ENCODE measurements at places on chromosomes 7 and 10.
A peak's percentile ranks its signal among the peaks of the same experiment; 100 is the strongest.

DNA sequence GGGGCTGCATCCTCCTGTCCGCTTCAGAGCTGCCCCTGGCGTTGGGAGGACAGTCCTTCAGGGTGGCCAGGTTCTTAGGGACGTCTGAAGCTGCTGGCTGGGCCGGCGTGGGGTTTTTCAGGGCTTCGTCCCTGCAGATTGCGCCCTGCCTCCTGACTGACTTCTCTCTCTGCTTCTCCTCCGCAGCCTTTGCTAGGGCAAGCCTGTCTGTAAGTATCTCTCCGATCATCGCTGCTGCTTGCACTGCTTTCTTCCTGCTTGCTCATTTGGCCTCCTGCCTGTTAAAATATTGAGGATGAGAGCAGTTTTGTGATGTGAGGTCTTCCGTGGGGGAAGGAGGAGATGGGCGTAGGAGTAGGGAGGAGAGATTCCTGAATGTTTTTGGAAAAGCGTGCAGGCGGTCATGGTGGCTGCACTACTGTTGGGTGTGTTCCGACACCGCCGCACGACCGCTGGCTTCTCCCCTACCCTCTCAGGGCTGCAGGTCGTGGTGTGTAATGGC, 25.3 kb downstream of the PFKFB3 start:
- ATAC-seq = no peak

DNA sequence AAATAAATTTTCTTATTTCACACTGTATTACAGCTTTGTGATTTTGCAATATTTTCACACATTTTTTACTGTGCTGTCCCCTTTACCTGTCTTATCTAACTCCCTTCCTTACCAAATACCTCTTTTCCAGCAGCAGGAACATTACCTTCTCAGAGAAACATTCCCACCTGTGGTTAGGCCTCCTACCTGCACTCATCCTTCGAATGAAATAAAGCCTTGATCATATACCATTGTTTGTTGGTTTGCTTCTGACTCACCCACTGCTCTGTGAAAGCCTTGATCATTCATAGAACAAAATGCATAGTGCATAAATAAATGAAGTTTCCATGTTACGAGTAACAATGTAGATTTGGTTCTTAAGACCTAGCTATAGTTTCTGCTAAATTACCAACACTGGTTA, 256.3 kb downstream of the ARL4A start:
- ATAC-seq = no peak

DNA sequence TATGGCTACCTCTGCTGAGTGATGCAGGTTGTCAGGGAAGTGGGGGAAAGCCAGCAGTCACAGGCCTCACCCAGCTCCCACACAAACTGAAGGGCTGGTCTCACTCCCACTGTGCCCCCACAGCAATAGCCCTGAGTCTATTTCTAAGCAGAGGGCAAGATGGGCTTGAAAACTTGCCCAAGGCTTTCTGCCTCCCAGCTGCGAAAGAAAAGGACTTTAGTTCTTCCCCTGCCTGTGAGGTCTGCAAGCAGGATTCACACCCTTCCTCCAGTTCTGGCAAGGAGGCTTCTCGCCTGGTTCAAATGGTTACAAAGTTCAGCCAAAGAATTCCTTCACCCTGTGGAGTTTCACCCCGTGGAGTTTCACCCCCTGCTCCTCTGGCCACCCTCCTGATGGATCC, 63.3 kb upstream of the PRLHR start:
- no peak for ATAC-seq

GRCh38 chr10:5536486-5537081, 11.8 kb downstream of the CALML3 start:
- no peak for ATAC-seq

DNA sequence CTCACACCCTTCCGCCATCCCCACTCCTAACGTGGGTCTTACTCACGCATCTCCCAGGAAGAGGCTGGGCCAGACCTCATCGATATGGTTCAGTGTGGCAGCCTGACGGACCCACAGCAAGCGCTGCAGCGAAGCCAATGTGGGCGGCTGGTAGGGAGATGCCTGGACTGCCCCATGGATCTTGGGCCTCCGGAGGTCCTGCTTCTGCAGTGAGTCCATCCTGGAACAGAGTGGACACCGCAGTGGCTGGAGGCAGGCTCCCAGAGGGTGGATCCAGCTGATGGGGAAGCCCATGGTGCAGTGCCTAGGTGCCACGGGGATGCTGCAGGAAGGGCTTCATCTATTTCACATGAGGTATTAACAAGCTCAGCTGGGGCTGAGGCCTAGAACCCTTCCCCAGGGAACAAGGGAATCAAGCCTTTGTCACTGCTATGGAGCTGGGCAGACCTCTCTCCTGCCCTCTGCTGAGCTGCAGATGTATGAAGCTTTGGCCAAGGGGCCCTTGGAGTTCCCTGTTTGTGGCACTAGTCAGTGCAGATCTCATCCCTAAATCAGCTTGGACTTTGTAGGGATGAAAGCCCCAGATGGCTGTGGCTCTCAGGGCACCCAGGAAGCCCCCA, 13.7 kb upstream of the SAMD8 start:
- ATAC-seq = peak; percentile 62

DNA sequence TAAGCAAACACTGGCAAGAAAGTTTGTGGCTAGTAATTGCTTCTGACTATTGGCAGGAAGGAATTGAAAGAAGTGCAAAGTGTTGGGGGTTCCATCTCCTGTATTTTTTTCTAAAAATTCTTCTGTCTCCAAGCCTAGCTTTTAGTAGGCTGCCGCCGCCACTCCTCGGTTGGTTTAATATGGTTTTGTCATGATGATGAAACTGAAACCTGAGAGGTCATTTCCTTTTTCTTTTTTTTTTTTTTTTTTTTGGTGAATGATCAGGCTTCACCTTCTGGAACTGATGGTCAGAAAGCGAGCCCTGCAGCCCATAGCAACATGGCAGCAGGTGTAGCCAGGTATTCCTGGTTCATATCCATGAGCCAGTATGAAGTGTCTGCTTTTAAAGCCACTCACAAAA, 75.3 kb upstream of the AGBL3 start:
- ATAC-seq = no peak

- no peak for ATAC-seq
Observed at GRCh38 chr7:8425223-8425622, 8.2 kb upstream of the NXPH1 start.

- no peak for ATAC-seq
Observed at GRCh38 chr10:132113766-132114365, 48.1 kb downstream of the JAKMIP3 start.

GRCh38 chr7:142636751-142637150, 112.5 kb upstream of the PRSS1 start:
- no peak for ATAC-seq

GRCh38 chr7:70097645-70098044, 499.4 kb downstream of the AUTS2 start:
- ATAC-seq = no peak

DNA sequence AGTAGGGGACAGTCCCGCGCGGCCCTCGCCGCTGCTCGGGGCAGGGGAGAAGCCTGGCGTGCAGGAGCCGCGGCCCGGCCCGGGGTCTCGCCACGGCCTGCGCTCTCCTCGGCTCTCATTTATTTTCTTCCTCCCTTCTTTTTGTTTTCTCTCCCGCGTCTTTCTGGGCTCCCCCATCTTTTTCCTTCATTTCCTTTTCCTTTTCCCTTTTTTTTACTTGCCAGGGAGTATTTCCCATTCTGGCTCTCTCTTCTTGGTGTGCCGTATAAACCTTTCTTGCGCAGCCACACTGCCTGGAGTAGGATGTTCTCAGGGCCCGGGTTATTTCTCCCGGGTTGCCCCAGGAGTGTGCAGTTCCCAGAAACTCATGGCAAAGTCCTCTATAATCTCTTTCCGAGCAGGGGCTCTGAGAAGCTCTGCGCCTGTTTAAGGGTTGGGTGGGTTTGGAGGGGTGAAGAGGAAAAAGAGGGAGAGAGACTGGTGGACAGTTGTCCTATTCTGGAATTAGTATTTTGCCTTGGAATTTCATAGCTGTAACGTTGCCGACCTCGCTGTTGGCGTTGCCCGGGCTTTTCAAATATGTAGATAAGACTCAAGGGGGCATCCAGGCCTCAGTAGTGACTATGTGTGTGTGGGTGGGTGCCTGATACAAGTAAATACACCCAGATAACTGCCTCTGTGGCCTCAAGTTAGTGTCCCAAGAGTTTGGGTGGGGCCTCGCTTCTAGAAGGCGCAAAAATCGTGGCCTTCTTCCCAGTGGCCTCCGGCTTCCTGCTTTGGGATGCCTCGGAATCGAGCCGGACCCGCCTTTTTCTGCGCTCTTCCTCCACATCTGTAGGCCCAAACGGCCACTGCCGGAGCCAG, 4.3 kb upstream of the ZNF503 start:
- ATAC-seq = no peak

- peak; percentile 83 for ATAC-seq
Observed at GRCh38 chr7:77348371-77348813, 67.8 kb downstream of the GSAP start.

DNA sequence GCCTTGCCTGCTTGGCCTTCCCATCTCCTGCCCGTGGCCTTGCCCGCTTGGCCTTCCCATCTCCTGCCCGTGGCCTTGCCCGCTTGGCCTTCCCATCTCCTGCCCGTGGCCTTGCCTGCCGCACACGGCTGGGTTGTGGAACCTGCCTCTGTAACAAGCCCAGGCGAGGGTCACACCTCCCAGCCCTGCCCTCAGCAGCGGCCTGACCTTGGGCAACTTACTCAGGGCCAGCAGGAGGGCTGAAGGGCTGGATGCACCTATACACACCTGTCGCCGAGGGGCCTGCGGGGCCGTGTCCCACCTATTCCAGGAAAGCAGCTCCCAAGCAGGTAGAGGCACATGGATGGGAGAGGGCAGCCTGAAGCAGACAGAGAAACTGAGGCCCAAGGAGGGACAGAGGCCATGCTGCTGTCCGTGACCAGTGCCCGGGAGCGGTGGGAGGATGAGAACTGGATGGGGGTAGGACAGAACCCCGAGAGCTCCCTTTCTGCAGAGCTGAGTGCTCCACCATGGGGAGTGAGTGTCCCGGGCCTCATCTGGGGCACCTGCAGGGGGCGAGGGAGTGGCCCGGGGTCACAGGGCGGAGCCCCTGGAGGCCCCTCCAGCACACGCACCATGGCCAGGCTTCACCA, 277.6 kb downstream of the ELFN1 start:
- ATAC-seq = no peak

DNA sequence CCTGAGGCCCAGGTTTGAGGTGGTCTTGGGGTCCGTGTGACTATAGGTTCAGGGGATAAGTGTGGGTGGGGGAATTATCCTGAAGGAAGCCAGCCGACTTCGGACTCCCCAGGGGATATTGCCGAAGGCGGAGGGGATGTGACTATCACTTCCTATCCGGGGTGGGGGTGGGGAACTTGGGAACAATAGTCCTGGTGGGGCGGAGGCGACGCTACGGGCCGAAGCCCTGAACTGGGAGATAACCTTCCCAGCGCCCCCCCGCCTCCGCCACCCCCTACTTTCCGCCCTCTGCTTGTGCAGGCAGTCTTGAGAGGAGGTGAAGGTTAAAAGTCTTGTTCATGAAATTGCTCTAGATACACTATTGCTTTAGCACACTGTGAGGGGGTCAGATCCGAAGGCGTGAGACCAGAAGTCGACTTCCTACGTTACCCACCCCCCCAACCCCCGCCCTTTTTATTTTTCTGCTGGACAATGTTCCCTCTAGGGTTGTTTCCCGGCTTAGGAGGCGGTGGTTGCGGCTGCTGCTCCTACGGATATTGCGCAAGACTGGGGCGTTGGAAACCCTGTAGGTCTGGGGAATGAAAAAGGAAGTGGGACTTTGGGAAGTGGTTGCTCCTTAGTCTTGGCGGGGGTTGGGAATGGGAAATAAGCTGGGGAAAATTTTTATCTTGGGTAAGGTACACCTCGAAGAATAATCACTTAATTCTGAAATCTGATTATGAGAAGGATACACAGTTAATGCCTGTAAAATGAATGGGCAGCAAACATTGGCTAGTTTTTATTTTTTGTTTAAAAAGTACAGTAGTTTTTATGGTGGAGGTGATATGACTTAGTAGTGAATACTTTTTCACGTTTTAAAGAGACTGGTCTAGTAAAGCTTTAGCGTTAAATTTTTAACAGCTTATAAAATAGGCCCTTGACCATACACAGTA, 1.5 kb downstream of the PTPN12 start:
- peak; percentile 51 for ATAC-seq

DNA sequence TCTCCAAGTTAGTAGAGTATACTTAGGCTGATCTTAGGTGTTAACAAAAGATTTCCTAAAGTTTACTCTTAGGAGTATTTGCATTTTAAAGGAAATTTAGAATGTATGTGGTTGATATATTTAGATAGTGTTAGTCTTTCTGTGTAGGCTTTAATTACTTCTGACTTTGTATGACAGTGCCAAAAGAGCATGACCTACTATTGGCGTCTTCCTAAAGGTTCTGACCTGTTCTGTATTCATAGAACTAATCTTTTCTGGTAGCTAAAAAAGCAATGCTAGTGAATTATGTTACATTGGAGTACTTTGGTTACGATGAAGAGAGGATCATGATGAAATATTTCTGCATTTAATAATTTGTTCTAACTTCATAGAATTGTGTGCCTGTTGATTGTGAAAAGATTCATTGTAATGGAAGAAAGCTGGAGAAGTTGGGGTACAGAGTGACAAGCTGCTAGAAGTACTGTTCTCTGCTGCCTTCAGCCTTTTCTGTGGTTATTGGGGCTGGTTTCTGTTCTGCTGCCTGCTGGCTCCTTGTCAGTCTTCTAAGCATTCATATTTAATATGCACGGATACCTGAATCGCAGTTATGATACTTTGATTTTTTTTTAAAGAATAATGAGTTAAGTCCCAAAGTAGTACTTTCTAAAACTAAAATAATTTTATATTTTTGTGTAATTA, 13.2 kb downstream of the WAC start:
- ATAC-seq = no peak

DNA sequence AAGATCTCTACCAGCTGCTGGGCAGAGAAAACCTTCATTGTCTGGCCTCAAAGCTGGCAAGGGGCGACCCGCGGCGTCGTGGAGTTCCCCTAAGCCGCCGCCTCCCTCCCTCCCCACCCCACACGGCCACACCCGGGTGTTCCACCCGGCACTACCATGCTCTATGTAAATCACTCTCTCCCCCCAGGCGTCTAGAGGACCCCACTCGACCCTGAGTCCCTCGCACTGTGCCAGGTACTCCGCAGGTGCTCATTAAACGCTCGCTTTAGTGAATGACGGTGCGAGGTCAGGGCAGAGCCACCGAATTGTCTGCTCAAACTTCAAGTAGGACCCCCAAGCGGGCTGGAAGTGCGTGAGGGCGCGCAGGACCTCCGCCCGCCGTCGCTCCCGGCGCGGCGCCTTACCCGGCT, 628 bp downstream of the PARP12 start:
- no peak for ATAC-seq

DNA sequence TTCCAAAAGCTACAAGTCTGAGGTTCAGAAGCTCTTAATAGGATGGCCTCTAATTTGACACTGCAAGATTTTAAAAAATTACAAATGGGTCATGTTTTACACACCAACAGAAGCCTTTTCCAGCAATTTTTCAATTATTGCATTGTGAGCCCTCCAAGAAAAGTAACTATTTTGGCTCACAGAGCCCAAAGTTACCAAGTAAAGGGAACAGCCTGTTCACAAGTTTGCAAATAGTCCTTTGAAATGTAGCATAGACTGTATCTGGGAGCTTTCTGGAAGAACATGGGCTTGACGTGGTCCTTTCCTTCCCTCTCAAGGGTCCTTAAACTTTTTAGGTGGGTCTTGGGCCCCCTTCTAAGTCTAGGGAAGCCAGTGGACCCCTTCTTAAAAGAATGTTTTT, 1.3 kb upstream of the GDF10 start:
- no peak for ATAC-seq

All from SK-N-SH treated with all-trans-retinoic acid at 6 μM for 48 hours (cell line).